Activated CD4-positive, alpha-beta T cell treated with anti-CD3 and anti-CD28 coated beads for 36 hours (primary cell): ENCODE measurements at places on chromosomes 11 and 22.

DNA sequence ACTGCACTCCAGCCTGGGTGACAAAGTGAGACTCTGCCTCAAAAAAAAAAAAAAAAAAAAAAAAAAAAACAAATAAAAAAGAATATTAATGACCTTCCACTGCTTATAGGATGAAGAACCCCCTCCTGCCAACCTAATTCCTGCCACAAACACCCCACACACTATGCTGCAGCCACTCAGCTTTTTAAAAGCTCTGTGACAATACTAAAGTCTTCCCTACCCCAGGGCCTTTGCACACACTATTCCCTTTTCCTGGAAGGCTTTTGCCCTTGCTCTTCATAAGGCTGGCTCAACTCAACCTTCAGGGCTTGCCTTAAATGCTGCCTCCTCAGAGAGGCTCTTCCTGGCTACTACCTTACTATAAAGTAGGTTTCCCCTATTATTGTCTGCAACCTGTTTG lies 10.8 kb upstream of the KCNJ11 start:
- DNase-seq, result no peak

DNA sequence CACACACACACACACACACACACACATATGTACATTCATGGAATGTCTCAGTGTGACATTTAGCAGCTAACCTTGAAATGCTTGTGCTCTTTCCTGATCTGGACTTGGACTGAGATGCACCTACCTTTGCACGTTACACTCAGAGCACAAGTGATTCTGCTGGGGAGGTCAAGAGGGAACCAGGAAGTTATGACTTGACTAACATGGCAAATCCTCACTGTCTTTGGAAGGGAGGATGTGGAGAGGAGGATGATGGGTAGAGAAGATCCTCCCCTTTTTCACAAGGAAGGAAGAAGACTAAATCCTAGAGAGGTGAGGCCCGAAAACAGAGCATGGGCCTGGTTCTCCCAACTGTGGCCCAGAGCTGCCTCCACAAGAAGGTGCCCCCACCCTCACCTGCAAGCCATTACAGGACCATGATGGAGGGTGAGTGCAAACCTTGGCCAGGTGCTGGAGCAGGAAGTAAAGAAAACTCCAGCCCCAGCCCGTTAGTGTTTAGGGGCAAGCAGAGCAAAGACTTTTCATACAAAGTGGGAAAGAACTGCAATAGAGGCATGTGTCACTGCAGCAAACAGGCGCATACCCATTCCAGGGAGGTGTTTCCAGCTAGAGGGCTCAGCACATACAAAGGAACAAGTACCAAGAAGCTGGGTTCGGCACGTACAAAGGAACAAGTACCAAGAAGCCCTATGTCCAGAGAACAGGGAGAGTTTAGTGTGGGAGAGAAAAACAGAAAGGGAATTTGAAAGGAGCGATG lies 26.4 kb downstream of the SCN4B start:
- peak; percentile 20 for DNase-seq

DNA sequence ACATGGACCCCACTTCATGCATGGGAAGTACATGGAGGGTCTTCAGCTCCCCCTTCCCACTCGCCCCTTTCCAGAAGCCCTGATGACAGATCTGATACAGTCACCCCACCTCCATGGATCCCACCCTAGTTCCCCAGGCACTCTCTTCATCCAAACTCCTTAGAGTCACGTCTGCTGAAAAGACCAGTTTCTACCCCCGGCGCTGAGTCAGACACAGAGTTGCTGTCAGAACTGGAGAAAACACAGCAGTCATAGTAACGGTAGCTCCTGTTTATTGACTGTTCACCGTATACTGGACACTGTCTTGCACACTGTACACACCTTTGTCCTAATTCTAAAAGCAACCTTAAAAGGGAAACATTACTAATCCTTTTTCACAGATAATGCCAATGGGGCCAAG lies 29.1 kb downstream of the DRD2 start:
- peak; percentile 24 for DNase-seq

DNA sequence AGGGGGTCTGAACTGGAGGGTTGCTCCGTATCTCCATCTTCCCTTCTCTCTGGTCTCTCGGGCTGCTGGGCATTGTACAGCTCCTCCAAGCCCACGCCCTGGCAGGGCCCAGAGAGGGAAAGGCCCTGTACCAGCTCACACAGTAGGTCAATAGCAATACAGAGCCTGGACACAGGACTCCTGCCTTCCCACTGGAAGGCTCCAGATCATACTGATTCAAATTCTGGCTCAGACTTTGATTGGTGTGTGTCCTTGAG lies 6.6 kb downstream of the CSDC2 start:
- DNase-seq, result no peak

DNA sequence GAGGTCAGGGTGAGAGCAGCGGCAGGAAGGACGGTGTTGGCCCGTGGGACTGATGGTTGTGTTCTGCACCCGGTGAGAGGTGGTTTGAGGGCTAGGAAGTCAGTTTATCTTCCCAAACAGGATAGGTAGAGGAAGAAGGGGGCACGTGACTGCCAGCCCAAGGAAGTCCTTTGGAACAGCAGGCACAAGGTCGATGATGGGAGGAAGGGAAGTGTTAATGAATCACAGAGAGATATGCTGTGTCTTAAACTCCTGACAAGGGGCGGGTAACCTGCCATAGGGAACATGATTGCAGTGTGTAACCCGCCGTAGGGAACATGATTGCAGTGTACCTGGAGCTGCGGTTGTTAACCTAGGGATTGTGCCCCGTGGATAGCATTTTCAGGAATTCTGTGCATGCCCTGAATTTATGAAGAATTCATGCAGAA lies 49.0 kb downstream of the PRR5L start:
- DNase-seq, result no peak

DNA sequence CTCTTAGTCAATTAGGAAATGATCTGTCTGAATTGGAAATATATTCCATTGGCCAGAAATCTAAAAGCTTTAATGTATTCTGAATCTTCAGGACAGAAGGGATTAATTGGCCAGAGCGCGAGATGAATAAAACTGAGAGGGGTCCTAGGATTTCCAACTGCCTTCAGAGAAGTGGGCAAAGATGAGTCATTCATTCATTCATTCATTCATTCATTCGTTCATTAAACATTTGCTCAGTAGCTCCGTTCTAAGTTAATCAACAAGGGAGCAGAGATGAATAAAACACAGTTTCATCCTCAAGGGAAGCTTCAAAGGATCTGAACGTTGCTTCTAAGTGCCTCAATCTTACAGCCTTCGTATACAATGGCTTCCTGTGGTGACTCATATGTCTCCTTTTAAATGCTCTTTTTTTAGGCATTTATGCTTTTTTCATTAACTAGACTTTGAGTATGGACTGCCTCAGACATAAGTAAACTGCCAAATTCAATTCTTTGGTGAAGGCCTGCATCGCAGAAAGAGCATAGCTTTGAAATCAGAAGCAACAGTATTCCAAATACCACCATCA lies 537.4 kb upstream of the CCDC90B start:
- DNase-seq, result no peak
